ENCODE measurements at places on chromosomes 5 and 9.
A peak's percentile ranks its signal among the peaks of the same experiment; 100 is the strongest.

DNA sequence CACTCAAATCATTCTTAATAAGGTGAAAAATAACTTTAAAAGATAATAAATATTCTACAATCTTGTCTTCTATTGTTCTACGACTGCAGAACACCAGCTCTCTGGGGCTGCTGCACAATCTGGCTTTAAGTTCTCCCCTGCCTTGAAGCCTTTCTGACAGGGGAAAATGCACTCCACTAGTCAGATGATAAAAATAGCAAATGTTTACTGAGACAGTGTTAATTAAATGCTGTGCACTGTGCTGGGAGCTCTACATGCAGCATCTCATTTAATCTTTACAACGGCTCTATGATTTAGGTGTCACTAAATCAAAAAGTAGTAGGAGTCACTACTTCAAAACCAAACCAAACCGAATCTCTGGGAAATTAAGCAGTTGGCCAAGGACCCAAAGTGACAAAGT lies 132.7 kb downstream of the SLIT3 start:
- no peak for DNase-seq

DNA sequence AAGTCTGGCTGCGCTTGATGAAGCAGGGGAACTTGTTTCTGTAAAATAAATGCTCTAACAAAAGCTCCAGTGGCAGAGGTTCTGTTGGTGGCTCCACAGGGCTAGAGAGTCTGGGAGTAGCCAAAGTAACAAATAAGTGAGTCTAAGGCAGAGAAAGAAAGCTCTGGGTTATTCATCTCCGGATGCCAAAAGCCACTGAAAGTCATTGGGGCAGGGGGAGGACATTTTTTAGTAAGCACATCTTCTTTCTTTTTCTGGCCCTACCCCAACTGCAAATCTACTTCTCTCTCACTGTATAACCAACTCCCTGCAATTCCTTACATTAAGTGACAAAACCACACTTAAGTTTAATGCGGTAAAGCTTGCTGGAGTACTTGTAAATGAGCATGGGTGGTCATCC lies 141.6 kb downstream of the INSYN2B start:
- DNase-seq = no peak

DNA sequence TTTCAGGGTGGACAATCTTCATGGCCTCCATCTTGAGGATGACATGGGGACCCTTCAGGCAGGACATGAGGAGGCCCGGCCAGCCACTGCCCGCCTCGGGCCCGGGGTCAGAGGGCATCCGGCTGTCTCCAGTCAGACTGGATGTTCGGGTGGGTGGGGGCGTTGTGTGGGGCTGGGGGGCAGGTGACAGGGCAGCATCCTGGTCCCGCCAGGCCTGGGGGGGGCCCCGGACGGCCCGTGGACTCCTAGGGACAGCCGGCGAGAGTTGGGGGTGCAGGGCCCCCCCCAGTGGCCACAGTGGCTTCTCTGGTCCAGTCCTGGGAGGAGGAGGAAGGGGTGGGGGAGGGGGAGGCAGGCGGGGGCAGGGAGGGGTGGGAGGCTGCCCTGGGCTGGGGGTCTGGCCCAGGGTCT lies 940 bp downstream of the RNF208 start:
- no peak for DNase-seq

DNA sequence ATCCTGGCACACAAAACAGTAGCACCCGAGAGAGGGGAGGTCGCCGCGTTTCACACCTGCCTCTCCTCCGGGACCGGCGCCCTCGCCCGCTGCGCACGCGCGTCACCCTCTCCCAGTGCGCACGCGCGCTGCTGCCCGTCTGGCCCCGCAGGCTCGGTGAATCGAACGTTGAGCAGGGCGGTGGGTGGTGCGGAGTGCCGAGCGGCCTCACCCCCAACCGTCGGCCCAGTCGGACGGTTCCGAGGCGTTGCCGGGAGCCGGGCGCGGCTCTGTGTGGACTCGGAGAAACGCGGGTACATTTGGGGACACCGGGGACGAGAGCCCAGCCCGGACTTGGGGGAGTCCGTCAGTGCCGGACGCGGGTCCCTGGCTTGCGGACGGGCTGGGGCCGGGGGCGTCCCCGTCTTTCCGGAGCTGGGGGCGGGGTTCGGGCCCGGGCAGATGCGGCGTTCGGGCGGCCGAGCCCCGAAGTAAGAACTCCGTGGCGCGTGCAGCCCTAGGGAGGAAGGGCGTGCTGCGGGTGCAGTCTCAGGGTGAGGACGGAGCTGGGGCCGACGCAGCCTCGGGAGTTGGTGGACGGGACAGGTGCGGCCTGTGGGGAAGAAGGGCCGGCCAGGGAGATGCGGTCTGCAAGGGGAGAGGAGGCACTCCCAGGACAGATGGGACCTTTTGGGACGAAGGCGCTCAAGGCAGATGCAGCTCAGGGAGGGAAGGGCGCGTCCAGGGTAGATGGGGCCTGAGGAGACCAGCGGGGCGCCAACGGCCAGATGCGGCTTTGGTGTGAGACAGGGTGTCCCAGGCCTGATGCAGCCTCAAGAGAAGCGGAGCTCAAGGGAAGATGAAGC lies at the start of gene POMT1:
Gene POMT1, plus strand, starts transcription at position 138 of the 845 bp plus-strand sequence. CDS start 1,301 bp downstream, outside the sequence.
- peak; percentile 57 for DNase-seq

- no peak for DNase-seq
Measured at GRCh38 chr5:112915831-112916230, 6.2 kb downstream of the REEP5 start.

GRCh38 chr9:135212961-135213360 lies 125.5 kb downstream of the OLFM1 start:
- no peak for DNase-seq

GRCh38 chr5:173435447-173435846 lies 107.2 kb upstream of the STC2 start:
- no peak for DNase-seq

DNA sequence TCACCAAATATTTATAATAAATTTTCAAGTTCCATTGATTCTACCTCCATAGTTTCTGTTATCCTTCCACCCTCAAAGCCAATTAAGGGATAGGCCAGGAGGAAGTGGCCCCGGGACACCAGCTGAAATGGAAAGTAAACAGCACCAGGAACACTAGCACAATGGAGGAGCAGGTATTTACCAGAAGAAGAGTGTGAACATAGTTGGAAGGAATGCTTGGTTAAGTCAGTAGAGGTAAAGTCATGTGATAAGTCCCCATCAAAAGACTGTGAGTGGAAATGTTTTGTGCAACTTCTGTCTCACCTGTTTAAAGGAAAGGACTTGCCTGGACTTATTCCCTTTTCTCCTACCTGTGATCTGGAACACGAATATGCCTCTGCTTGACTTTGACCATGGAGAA lies 146.7 kb upstream of the RAI14 start:
- DNase-seq = no peak

DNA sequence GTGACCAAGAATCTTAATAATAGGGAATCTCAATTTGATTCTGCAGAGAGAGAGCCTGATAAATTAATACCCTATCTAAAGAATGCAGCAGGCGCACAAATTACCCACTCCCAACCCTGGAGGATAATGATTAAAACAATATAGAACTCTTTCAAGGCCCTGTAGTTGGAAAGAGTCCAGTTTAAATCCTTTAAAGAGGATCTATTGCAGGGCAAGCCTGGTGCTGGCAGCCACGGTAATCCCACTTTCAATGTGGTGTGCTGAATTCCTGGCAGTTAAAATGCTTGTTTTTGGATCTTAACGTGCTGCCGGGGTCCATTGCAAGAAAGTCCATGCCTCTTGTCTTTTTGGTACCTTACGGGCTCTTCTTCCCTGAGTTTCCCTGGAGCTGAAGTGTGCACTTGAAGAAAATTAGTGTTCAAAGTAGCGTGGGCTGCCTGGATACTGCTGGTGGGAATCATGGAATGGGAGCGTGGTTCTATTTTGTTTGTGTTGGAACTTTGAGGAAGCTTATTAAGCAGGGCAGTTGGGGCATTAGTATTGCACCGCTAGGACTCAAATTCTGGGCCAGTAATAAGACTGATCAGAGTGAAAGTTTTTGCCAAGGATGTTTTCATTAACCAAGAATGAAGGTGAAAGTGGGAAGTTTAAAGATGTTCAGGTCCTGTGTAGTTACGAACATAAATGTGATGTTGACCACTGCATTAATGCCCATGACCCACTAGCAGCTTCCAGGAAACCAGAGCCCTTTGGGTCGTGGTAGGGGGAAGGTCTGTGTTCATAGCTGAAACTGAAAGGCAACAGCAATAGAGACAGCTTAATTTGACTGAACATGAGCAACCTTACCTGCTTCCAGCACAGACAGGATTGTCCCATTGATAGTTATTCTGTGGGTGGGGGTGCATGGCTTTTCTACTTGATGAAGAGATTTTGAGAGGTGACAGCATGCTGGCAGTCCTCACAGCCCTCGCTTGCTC lies 20.8 kb downstream of the MARCHF6 start:
- no peak for DNase-seq

GRCh38 chr5:107331882-107332281 lies 338.9 kb downstream of the EFNA5 start:
- DNase-seq = no peak

DNA sequence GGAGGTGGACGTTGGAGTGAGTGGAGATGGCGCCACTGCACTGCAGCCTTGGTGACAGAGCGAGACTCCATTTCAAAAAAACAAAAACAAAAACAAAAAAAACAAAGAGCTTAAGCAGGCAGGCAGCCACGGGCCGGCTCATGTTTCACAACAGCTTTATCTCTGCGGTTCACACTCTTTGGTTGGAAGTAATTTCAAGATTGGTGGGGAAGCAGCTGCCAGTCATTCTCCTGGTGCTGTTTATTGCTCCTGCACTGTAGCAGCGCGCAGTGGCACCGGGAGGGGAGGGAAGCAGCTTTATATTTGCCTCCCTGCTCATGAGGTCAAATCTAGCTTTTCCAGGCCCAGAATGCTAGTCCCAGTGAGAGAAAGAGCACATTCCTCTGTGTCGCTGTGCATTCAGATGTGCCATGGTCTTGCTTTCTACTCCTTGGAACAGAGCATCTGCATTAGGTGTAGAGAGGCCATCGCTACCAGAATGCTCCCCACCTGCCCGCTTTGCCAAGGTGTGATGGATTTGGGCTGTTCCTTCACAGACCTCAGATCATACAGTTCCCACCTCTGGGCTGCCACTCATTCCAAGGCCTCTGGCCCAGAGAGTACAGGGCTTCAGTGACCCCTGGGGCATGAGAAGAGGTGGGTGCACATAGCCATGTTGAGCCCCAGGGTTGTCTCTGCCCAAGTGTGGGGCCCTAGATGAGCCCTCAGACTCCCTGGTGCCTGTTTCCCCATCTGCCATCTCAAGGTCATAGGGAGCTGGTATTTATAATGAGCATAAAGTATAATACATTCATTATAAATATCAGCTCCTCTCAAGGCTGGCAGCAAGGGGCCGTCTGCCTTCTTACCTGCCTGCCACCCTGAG lies 270.4 kb downstream of the MED10 start:
- DNase-seq = no peak

DNA sequence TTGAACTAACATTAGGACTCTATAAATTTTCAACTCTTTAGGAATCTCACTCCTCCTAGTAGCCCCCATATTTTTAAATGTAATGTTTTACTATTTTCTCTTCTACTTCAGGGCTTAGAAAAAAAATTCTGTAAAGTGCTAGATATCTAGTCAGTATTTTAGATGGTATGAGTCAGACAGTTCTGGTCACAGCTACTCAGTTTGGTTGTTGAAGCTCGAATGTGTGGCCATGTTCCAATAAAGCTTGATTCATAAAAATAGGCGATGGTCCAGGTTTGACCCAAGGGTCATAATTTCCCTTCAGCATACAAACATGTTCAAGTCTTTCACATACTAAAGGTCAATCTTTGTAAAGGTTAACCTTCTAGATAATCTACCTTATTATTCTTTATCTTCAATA lies 566.0 kb upstream of the CDH18 start:
- no peak for DNase-seq

DNA sequence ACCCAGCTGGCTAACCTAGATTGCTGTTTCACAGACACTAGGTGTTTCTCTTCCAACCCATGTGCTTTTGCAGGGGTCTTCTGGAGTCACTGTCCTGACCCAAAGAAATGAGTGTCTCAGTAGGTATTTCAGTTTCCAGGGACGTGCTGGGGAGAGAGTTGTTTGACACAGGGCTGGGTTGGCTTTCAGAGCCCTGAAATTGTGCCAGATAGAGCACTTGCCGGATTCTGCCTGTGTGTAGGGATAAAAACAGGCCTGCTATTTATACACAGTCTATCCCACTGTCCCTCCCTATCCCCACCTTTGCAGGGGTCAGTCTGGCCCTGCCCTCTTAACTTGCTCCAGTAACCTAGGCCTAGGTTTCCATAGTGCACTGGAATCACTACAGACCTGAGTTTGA lies 957 bp upstream of the HBEGF start:
- no peak for DNase-seq

GRCh38 chr9:128902351-128903078 lies 18.3 kb upstream of the PHYHD1 start:
- DNase-seq = no peak

DNA sequence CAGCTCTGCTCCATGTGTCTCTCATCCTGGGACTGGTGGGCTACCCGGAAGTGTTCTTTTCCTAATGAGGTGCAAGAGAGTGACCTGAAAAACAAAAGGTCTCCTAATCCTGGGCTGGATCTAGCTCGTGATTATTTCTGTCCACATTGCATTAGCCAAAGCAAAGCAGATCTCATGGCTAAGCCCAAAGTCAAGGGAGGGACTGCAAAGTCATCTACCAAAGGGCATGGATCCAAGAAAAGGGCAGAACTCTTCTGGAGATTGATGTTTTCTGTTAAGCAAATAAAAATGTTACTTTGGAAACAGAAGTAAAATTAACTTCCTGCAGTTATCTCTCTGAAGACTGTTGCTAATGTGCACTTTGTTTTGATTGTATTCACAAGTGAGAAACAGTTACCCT lies 225.2 kb downstream of the CFAP90 start:
- DNase-seq = no peak

DNA sequence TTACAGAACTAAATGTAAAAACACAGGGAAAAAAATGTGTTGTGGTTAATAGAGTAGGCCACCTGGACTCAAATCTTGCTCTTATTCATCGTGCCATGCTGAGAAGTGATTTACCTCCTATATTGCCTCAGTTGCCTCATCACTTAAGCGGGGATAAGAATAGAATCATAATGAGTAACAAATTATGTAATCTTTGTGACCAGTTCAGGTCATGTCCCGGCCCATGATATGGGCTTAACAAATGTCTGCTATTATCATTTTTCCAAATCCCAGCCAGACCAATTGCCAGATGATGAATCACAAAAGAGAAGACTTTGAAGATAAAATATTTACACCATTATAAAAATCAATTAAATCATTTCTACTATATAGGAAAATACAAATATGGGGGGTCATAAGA lies 89.8 kb downstream of the CDH6 start:
- DNase-seq = no peak

- DNase-seq = no peak
Measured at GRCh38 chr5:145936401-145937131, at the start of gene SH3RF2. Gene SH3RF2, plus strand, starts transcription at chr5:145936578. Its CDS starts 1,351 bp downstream, at chr5:145937929.

DNA sequence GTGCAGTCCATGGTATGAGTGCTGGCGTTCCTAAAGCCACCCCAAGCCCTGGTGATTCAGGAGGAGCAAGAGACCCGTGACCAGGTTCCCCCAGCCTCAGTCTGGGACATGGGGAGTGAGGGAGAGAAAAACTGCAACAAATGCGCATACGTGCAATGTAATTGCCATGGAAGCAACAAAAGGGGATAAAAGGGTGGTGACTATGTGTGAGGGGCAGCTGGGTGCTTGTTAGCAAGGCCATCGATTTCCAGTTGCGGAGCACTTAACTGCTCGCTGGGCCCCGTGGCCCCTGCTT lies 709 bp upstream of the SH3PXD2B start:
- no peak for DNase-seq

Measured in substantia nigra (tissue), 51 donors.